ENCODE measurements at places on chromosomes 11 and 22.

DNA sequence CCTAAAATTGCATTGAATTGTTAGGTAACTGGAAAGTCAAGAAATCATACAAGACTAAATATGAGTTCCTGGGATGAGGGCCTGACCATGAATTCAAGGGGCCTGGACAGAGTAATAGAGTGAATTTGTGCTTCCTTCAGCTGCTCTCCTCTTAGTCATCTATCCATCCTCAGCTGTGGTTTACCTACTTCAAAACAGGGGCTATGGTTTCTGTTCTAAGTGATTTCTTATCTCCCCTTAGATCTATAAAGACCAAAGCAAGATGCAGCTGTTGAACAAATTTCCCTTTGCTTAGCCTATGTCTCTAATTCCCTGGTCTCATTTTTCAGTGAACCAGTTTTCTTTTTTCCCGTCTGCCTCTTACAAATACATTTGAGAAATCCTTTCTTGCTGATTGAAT, 428.5 kb downstream of the FAM181B start:
- no peak for DNase-seq

DNA sequence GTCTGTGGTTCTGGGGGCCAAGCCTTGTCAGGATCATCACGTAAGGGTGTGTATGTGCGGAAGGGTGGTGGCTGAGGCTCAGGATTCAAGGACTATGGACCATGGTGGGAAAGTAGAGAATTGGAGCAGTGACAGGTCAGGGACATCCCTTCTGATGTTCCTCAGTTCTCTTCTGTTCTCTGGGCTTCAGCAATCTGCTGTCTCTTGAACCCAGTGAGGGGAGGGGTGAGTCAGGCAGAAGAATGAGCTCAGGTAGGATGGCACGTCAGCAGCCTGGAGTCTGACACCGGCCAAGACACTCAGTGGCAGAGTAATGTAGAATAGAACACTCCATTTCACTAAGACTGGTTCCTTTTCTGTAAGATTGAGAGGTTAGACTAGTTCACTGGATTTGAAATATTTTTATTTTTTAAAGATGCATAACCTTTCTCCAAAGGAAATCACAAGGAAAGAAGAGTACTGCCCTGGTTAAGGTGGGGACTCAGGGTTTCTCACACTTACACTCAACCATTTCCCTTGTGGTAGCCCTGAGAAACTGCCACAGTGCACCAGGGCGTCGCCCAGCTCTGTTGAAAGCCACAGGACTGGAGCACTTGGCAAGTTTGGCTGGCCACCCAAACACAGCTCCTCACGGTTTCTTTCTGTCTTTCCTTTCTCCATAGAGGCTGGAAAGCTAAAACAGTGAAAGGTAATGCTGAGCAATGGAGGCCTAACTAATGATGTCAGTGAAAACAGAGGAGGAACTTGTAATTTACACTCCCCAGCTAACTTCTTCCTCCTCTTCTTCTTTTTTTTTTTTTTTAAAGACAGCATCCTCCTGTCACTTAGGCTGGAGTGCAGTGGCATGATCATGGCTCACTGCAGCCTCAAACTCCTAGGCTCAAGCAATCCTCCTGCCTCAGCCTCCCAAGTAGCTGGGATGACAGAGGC, 23.1 kb upstream of the MICAL2 start:
- DNase-seq = peak; percentile 2

DNA sequence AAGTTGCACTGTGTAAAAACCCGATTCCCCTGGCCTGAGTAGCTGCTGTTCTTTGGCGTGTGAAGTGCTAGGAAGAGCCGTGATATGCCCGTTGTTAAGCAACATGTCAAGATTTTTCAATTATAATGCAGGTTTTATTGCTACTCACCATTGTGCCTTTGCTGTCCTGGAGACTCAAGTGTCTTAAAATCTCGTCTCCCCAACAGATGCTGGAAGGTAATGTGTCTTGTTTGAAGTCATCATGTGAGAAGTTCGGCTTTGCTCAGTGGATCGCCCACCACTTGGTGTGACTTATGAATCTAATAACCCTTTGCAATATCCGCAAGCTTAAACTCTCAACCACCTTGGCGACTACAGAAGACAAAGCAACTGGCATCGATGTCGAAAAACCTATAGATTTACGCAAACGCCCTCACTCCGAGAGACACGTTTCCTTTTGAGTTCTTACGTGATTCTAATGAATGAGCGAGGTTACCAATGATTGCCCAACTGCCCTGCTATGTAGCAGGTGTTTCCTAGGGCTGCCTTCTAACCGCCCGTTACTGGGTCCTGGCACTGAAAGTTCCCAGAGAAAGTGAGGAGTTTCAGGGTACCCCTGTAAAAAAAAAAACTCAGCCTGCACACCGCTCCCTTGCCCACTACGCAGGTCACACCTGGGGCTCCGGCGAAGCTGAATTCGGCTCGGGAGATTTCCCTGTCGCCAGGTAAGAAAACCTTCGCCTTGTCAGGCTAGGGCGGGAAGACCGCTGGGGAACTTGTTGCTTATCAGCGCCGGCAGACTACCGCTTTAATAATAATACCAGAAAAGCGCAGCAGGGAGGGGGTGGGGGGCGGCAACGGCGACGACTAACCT, 21.2 kb upstream of the BDNF start:
- no peak for DNase-seq

- no peak for DNase-seq
Observed at GRCh38 chr11:122743949-122744348, 88.4 kb downstream of the UBASH3B start.

DNA sequence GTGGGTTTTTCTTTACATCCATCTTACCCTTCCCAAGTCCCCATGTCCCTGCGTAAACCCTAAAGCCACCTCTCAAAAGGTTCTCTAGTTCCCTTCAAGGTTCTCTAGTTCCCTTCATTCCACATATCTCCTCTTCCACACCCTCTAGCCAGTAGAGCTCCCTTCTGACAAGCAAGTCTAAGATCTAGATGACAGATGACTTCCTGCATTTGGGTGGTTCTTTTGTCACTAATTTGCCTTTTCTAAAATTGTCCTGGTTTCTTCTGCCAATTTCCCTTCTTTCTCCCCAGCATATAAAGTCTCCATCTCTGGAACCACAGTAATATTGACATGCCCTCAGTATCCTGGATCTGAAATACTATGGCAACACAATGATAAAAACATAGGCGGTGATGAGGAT, 7.8 kb downstream of the CD3E start:
- no peak for DNase-seq

GRCh38 chr11:898143-898511, 12.5 kb downstream of the CHID1 start:
- no peak for DNase-seq

DNA sequence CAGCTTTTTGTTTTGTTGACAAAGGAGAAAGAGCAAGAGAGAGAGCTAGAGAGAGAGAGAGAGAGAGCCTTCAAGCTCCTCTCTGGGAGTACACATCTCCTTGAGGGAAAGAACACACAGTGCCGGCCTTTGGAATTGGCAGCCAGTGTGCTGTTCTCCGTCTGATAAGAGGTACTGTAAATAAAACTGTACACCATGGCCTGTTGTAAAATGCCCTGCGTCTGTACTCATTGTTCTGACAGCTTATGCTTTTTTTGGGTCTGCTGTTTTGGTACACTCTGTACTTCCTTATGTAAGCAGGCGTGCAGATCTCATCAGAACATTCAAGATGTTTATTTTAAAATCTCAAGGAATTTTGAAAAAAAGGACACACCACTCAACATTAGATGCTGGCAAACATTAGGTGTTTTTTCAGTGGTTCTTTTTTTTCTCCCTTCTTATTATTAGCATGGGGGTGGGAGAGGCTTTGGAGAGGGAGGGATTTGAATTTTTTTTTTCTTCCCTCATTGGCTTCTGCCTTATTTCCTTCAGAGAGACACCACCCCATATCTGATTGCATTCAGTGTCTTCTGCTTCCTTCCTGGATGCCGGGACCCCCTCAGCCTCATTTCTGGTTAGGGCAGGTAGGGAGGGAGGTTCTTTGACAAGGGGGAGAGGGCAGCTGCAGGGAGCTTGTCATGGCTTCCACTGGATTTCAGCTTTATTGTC, 116.8 kb upstream of the NNMT start:
- DNase-seq = no peak

DNA sequence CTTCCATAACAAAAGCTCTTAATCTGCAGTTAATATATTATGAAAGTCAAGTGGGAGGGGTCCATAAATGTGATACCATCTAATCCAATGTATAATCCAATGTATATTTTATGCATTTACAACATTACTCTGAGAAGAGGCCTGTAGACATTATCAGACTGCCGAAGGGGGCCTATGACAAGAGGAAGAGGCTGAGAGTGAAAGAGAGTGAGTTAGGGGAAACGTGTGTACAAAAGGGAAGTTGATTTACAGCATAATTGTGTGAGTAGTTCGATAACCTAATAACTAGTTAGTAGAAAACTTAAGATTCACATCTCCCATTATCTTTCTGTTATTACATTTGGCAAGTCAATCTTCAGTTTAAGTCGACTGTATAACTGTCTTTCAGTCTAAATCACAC, 86.6 kb downstream of the DDX10 start:
- DNase-seq = no peak

DNA sequence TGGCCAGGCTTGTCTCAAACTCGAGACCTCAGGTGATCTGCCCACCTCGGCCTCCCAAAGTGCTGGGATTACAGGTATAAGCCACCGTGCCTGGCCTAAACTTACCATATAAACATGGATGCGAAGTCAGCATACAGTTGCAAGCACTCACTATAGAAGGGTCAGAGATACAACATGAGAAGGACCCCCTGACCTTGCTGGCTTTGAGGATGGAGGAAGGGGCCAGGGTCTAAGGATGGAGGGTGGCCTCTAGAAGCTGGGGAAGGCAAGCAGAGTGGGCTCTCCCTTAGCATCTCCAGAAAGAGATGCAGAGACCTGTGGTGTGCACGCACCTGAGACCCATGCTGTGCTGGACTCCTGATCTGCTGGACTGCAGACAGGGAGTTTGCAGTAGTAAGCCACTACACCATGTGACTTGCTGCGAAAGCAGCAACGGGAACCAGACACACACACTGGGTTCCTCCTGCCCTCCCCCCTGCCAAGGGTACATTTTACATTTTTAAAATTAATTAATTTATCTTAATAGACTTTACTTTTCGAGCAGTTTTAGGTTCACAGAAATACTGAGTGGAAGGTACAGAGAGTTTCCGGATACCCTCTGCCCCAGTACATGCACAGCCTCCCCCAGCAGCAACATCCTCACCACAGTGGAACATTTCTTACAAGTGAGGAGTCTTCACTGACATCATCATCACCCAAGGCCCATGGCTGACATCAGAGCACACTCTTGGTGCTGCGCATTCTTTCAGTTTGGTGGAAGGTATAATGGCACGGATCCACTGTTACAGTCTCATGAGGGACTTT, 170.1 kb upstream of the B3GAT1 start:
- DNase-seq = no peak

GRCh38 chr11:119316729-119317591, at the start of gene MCAM:
Gene MCAM, minus strand, starts transcription at chr11:119317130. Its CDS starts 29 bp downstream, at chr11:119317101.
- DNase-seq = no peak

DNA sequence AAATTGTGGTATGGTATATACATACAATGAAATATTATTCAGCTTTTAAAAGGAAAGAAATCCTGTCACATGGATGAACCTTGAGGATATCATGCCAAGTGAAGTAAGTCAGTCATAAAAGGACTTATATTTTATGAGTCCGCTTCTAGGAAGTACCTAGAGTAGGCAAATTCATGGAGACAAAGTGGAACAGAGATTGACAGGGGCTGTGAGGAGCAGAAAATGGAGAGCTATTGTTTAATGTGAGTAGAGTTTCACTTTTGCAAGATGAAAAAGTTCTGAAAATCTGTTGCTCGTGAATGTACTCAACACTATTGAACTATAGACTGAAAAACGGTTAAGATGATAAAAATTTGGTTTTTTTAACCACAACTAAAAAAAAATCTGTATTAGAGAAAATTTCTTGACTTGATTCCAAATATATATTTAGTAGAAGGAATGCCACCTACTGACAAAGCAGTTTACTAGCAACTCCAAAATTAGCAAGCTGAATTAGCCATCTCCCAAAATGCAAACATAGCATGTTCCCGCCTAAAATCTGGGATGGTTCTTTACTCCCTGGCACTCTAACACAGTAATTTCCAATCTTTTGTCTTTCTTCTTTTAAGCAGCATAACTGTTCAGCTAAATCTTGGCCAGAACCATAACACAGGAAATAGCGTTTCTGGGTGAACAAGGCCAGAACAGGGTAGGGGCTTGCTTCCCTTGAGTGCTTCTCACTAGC, 1.5 kb downstream of the UFD1 start:
- DNase-seq = no peak

- DNase-seq = no peak
Observed at GRCh38 chr11:26608507-26609146, 36.6 kb upstream of the MUC15 start.

- DNase-seq = no peak
Observed at GRCh38 chr11:57279116-57279515, 42.1 kb upstream of the APLNR start.

GRCh38 chr11:110463153-110463552, 33.4 kb downstream of the FDX1 start:
- DNase-seq = no peak

DNA sequence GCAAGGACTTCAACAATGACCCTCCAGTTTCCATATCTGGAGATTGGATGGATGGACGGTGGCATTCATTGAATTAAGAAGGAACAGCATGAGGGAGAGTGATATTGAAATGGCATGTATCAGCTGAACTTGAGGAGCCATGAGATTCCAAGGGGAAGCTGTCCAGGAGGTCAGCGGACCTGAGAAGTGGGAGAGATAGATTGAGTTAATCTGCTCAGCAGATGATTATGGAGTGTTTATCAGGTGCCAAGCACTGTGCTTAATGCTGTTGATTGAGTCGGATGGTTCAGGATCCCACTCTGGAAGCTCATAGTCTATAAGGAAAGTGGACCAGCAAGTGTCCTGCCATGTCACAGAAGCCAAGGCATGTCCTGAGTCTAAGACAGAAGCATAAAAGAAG, 581.3 kb downstream of the INSC start:
- DNase-seq = no peak
